ENCODE measurements at places on chromosomes 13 and 19.

DNA sequence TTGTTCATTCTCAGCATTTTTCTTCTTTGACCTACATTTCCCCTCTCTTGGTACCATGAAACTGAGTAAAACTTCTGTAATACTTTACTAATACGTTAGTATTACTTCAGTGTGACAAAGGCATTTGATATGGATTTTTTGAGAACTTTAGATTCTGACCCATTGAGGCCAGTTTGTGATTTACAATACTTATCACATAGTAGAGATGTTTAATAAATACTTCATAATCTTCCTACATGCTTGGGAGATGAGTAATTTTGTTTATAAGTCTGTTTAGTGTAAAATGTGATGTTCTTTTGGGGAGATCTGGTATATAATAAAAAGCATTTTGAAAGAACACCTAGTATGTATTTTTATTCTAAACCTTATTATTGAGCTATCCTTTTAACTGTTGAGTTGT is 29.7 kb downstream of the GTF2F2 start:
- DNase-seq: no peak

GRCh38 chr13:60369242-60369641 is 27.8 kb upstream of the TDRD3 start:
- no peak for DNase-seq

DNA sequence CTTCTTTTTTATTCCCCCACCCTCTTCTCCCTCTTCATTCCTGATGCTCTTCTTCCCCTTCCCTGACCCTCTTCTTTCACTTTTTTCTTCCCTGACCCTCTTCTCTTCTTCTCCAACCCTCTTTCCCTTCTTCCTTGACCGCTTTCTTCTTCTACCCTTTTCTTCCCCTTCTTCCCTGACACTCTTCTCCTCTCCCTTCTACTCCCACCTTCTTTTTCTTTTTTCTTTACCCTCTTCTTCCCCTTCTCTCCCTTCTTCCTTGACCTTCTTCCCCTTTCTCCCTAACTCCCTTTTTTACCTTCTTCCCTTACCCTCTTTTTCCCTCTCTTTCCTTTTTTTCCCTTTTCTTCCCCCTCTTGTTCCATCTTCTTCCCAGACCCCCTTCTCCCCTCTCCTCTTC is 931.3 kb downstream of the UQCRFS1 start:
- no peak for DNase-seq

DNA sequence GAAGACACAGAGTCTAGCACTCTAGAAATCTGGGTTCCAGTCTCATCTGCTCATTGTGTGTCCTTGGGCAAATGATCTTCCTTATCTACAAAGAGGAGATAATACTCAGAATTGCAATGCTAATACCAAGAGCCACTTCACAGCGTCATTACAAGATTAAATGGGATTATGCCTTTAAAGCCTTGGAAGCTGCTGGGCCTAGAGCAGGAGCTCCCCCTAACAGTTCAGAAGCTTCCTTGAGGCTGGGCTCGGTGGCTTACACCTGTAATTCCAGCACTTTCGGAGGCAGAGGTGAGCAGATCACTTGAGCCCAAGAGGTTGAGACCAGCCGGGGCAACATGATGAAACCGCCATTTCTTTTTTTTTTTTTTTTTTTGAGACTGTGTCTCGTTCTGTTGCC is 27.6 kb downstream of the AP2S1 start:
- no peak for DNase-seq

Measured in NCI-H2107 (cell line).